ENCODE measurements at places on chromosomes 4 and X.

DNA sequence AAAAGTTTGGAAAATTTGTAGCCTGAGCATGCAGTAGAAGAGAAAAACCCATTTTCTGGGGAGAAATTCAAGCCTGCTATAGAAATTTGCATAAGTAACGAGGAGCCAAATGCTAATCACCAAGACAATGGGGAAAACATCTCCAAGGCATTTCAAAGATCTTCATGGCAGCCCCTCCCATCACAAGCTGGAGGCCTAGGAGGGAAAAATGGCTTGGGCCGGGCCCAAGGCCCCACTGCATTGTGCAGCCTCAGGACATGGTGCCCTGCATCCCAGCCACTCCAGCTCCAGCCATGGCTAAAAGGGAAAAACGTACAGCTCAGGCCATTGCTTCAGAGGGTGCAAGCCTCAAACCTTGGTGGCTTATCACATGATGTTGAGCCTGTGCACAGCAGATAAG, 87.7 kb downstream of the SHROOM4 start:
- DNase-seq, result no peak

GRCh38 chr4:104967034-104967401, 179.7 kb upstream of the TET2 start:
- DNase-seq, result no peak

- peak; percentile 29 for DNase-seq
Observed at GRCh38 chrX:7746856-7747255, 96.1 kb upstream of the VCX start.

DNA sequence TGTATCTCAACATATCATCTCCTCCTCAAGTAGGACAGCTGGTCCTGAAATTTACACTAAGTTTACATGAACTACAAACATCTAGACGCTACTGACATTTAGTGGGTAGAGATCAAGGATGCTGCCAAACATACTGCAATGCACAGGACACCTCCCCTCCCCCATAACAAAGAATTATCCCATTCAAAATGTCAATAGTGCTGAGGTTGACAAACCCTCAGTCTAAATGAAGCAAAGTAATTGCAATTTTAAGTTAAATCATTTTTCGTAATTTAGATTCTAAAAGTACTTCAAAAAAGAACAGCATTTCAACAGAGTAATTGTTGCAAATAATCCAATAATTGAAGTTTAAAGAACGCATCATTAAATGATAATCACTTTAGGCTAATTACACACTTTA, 1.2 kb downstream of the PRMT9 start:
- DNase-seq, result no peak

- no peak for DNase-seq
Observed at GRCh38 chrX:155086202-155086840, 15.0 kb downstream of the BRCC3 start.

GRCh38 chr4:132542228-132542627, 606.9 kb upstream of the PCDH10 start:
- no peak for DNase-seq

DNA sequence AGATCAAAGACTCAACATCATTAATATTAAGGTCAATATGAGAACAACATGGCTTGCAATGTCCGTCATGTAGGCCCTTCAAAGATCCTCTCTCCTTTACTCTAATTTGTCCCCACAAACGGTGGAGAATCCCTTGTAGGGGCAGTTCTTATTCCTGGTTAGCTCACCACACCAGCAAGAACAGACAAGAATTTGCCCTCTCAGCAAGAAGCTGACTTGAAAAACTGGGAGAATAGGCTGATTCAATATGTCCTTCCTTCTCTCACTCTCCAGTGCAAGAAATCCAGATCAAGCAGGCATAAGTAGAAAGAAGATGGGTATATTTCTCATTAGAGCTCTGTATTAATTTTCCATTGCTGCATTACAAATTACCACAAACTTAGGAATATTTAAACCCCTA, 704.2 kb upstream of the SLIT2 start:
- no peak for DNase-seq

DNA sequence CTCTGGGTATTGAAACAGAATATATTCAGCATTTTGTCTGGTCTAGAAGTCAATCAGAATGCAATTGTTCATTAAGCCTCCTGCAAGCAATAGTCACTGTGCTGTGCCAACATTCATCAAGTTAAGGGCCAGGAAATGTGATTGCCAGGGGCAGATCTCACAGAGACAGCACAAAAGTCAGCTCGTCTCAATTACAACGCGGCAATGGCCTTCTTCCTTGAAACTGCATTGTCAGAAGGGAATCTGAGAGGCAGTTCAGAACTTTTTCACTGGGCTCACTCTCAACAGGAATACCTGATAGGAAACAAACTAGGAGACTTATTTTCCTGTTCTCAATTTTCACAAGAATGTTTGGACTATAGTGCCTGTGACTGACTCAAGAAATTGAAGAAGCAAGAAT, 131.1 kb upstream of the NR3C2 start:
- DNase-seq, result no peak

DNA sequence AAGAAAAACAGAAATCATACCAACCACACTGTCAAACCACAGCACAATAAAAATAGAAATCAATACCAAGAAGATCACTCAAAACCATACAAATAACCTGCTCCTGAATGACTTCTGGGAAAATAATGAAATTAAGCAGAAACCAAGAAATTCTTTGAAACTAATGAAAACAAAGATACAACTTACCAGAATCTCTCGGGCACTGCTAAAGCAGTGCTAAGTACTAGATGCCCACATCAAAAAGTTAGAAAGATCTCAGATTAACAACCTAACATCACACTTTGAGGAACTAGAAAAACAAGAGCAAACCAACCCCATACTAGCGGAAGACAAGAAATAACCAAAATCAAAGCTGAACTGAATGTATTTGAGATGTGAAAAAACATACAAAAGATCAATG, 33.2 kb downstream of the AWAT2 start:
- DNase-seq, result no peak

- no peak for DNase-seq
Observed at GRCh38 chrX:78603908-78604307, 55.2 kb downstream of the RTL3 start.

GRCh38 chr4:74266081-74266480, 42.2 kb upstream of the EPGN start:
- no peak for DNase-seq

- DNase-seq, result peak; percentile 60
Observed at GRCh38 chr4:107913283-107913899, 18.0 kb upstream of the CYP2U1 start.

DNA sequence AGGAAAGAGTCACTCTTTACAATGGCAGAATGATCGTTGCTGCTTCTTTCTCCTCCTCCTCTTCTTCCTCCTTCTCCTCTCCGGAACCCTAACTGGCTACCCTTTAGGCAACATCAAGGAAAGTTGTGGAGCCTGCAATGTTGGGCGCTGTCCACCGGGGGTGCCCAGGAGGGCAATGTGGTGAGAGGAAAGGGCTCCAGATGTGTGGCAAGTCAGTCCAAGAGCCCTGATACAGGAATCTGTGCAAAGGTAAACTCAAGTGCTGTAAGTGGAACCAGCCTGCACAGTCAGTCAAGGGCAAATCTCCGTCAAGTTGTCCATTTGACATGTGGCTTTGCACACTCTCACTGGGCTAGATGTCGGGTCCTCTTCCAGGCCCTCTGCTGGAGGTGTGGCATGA, 2.8 kb downstream of the RTL5 start:
- no peak for DNase-seq

DNA sequence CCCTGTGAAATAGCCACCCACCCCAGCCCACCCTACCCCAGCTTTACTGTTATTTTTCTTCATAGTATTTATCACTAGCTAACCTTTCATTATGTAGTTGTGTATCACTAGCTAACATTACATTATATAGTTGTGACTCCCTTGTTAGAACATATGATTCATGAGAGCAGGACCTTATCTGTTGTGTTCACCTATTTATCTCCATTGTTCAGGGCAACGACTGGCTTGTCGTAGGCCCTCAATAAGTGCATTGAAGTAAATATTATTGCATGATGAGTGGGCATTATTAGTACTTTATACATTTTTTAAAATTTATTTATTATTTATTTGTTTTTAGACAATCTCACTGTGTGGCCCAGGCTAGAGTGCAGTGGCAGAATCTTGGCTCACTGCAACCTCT, 4.2 kb downstream of the SMARCAD1 start:
- DNase-seq, result no peak

GRCh38 chrX:95063554-95063953, 1389.5 kb downstream of the FAM133A start:
- no peak for DNase-seq

- no peak for DNase-seq
Observed at GRCh38 chr4:78772526-78773091, 3.5 kb upstream of the BMP2K start.

GRCh38 chr4:130747842-130748241, 1651.9 kb downstream of the C4orf33 start:
- DNase-seq, result no peak

DNA sequence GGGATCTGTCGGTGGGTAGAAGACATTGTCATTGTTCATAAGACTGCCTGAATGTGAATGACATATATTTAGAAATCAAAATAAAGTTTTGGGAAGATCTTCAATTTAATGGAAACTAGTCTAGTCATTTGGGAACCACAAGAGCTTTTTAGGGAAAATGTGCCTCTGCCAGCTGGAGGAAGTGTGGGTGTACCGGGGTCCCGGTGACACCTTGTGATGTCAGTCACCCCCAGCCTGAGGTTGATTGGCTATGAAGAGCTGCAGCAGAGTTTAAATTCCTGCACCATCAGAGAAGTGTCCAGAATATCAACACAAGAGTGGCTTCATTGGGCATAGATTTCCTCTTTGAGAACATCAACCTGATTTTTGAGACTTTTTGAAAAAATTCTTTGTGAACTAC, at the start of gene DMP1:
DMP1 (plus strand) TSS at position 301 of the 400 bp plus-strand sequence. CDS start 6,213 bp downstream, outside the sequence.
- no peak for DNase-seq

- DNase-seq, result no peak
Observed at GRCh38 chr4:168304744-168305459, 13.7 kb downstream of the DDX60 start.

- DNase-seq, result no peak
Observed at GRCh38 chr4:55598641-55599040, 6.6 kb upstream of the PDCL2 start.

DNA sequence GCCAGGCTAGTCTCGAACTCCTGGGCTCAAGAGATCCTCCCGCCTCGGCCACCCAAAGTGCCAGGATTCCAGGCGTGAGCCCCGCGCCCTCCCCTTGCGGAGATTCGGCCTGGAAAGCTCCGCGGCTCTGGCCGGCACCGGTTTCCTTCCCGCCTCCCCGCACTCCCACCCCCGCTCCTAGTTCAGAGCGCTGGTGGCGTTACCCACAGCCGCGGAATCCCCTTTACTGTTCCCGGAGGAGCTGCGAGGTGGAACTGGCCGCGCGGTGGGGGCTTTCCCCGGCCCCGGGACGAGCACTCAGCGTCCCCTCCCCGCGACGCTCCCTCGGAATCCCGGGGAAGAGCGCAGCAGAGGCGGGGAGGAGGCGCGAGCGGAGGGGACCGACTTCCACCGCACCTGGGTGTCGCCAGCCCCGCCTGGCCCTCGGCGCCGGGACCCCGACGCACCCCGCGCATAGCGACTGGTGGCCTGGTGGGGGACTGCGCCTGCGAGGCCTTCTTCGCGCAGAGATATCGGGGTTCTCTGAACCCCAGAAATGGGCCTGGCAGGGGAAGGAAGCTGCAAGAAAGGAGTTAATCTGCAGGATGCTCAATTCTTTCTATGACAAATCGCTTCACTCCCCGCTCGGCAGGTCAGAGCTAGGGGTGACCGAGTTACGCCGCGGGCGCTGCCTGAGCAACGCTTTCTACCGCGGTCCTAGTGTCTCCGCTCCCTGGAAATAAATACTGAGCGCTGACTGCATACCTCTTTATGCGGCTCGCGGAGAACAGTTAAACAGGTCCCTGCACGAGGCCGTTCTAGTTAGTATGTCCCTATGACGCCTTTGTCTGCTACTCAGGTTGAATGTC, 14.6 kb upstream of the SLC25A4 start:
- no peak for DNase-seq

GRCh38 chr4:128946916-128947315, 137.4 kb downstream of the JADE1 start:
- no peak for DNase-seq

GRCh38 chrX:152202886-152203285, 64.5 kb upstream of the MAGEA10 start:
- DNase-seq, result no peak

DNA sequence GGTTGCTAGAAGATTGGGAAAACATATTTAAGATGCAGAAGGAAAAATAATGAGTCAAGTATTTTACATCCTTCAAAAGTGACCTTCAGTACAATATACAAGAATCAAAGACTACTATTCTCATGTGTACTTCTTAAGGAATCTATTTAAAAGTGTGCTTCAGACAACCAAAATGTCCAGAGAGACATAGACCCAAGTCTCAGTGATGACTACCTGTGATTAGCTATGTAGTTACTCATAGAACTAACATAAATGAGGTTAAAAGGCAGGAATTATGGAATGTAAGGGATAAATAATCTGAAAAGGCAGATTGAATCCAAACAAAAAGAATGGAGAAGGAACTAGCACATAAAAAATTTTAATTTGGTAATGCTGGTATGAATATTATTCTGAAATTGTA, 634.7 kb upstream of the FAM241A start:
- no peak for DNase-seq

- DNase-seq, result no peak
Observed at GRCh38 chr4:18529482-18529881, 507.9 kb upstream of the LCORL start.

DNA sequence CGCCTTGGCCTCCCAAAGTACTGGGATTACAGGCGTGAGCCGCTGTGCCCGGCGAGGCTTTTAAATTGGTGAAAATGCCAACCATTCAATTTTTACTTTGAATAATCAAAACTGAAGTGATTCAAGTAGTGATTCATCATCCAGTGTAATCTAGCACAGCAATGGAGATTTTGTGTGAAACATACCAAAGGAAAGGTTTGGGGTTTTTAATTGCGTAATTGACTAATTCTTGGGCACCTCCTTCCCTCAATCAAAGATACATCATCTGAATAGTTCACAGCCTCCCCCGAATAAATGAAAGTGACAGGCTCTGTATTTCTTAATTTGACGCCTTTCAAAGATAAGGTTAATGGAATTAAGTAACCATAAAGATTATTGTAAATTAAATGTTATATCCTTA, 69.0 kb downstream of the DMD start:
- DNase-seq, result no peak

DNA sequence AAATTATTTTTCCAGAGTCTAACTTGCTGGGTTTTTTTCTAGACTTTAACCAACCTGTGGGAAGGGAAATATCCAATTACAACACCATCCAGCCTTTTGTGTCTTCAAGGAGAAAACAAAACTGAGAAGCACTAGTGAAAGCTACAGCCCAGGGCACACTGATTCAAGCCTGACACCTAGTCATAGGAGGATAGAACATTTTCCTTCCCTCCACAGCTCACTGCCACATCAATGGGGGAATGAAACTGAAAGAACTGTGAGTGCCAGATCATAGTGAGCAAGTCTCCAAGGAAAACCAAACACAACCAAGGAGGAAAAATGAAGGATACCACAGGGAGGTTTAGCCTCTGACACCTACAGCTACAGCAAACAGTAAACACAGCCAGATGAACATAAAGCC, 43.3 kb upstream of the MAGEA8 start:
- no peak for DNase-seq

DNA sequence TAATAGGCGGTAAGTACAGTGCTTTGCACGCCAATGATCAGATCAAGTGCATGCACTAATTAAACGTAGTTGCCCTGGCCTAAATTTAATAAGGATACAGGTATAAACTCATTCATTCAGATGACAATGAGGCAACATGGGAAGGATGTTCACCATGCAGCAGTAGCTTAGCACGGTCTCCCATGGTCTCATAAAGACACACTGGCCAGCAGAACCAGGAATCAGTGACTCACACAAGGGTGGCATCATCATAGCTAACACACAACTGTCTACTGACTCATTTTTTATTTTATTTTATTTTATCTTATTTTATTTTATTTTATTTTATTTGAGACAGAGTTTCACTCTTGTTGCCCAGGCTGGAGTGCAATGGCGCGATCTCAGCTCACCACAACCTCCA, 42.7 kb downstream of the TMEM156 start:
- no peak for DNase-seq

Data from smooth muscle cell of the brain vasculature (primary cell).